Pancreas (tissue), 10 donors: ENCODE measurements at places on chromosomes 3 and 15. TPM values are rescaled to one million over a fixed set of nuclear protein-coding genes. Genes with fewer than 3 reads are reported as not detected.

DNA sequence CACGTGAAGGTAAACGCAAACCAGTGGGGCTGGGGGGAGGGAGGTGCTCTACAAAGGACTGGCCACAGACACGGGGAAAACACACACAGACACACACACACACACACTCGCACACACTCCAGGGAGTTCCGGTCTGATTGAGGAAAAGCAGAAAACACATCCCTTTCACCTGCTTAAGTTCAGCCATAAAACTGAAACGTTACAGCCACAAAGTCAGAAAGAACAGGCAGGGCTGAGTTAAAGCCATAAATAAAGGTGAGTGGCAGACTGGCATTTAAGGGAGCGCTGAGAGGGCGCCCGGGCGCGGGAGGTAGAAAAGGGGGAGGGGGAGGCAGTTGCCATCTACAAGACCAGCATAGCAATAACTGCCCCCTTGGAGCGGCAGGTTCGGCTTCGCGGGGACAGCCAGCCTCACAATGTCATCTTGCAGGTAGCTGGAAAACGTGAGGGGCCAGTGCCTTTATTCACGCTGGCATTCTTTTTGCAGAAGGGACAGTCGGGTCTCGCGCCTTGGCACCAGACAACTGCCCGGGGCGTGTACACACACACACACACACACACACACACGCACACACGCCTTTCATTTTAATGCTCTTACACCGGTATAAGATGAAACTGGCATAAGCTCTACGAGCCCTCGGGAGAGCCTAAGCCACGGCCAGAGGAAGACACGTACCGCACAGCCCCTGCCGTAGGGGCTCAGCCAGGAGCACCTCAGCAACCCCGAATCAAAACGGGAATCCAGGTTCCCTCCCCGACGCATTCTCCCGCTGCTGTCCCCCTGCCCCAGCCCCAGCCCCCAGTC, 866 bp downstream of the TNIK start:
- DNase-seq = peak; percentile 76

- DNase-seq = no peak
These were observed 51.2 kb downstream of the KCNAB1 start for GRCh38 chr3:156171281-156172267.

DNA sequence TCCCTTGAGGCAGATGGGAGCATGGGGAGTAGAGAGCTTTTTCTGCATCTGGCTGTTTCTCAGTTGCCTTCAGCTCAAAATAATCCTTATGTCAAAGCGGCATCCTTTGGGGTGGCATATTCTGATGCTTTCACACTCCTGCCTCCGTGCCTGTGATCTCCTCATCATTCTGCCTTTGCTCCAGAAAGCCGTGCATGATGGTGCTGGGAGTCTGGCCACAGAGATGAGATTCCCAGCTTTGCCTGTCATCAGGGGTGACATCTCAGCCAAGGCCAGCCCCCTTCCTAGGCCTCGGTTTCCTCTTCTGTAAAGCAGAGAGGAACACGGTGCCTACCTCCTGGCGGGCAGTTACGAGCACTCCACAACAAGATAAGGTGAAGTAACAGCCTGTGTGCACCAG, 96.3 kb upstream of the ALDH1A3 start:
- DNase-seq = no peak

GRCh38 chr3:152445212-152445611, 176.5 kb downstream of the MBNL1 start:
- no peak for DNase-seq

The PP2D1 gene
- not detected for total RNA-seq

The ALG1L2 gene
- total RNA-seq = 0.28 TPM
